ENCODE measurements at places on chromosomes 1 and 21. TPM values are rescaled to one million over a fixed set of nuclear protein-coding genes. Genes with fewer than 3 reads are reported as not detected.

DNA sequence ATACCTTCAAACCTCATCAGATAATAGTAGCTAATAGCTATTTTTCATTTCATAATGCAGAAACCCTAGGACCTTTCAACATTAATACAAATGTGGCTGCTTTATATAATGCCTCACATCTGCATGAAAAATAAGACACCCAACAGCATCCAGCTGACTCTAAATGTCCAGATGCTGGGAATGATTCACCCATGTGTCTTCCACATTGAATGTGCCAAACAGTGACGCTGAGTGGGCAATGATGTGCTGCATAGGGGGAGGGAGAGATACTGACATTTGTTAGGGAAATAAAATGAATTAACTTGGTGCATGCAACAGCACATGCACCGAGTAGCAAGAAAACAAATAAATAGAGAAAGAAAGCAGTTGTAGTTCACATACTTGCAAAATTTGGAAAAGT is 199.3 kb downstream of the DSCAM start:
- peak; percentile 19 for DNase-seq

DNA sequence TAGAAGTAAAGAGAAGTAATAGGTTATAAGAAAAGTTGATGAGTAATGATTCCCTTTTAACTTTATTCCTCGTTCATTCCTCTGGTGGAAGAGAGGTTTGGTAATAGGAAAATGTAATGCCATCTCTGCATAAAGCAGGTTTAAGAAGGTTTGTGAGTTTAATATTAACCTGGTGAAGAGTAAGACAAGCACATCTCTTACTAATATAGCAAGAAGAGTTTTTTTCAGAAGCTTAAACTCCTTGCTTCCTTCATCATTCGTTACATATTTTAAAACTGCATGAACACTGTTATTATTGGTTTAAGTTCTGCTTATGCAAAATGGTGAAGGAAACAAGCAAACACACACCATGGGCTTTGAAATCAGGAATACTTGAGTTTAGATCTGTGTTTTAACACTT is 9.2 kb upstream of the PLA2G4A start:
- DNase-seq = no peak

- no peak for DNase-seq
Measured at GRCh38 chr1:211939876-211940468, 95.4 kb downstream of the INTS7 start.

Gene IL24
- polyA plus RNA-seq = 0.12 TPM

Gene AMY2A
- polyA plus RNA-seq = not detected

DNA sequence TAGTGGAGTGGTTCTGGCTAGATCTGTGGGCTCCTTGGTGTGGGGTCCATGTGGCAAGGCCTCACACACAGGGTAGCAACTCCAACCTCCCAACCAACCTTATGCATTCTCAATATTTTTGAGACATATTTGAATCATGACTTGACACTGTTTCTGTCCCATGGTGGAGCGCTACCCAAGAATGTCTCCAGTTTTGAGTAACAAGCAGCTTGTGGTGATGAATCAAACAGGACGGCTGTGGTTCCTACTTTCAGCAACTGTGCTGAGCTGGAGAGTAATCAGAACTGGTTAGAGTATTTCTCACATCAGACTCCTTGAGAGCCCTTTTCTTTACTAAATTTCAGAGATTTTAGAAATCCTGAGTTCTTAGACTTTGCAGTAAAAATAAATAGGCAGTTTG is 3.1 kb downstream of the LCE3D start:
- no peak for DNase-seq

DNA sequence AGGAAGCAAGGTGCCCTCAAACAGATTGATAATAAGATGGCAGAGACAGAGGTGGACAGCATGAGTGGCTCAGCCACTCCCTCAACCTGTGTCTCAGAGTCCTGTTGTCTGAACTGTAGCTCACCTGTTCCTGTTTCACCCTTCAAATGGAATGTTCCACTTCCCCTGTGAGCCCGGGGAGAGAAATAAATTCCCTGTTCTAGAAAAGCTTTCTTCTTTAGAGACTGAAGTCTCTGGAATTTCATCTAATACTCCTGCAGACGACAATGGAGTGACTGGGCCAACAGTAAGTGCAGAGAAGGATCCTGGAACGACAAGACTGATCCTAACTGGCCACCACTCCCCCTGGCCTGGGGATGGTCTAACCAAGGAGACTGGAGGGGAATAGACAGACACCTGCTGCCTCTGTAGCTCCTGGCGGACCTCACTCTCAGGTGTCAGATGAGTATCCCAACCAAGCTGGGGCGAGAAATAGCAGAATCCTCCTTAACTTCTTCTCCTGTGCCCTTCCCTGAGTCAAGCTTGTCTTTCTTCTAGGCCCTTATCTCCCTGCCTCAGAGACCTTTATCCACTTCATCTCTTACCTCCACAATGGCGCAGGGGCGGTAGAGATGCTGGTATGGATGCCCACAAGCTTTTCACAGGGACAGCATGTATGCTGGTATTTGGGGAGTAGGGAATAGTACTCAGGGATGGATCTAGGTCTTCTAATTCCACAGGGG is 45.4 kb downstream of the PLEKHA6 start:
- DNase-seq = no peak

Gene CYP4X1
- 4.1 TPM for polyA plus RNA-seq

Gene ACTL8
- not detected for polyA plus RNA-seq

GRCh38 chr1:42822800-42823392 is 5.7 kb upstream of the SVBP start:
- DNase-seq = no peak

Gene C4BPB
- polyA plus RNA-seq = 0.10 TPM

Gene CYP2J2
- 93.5 TPM for polyA plus RNA-seq

DNA sequence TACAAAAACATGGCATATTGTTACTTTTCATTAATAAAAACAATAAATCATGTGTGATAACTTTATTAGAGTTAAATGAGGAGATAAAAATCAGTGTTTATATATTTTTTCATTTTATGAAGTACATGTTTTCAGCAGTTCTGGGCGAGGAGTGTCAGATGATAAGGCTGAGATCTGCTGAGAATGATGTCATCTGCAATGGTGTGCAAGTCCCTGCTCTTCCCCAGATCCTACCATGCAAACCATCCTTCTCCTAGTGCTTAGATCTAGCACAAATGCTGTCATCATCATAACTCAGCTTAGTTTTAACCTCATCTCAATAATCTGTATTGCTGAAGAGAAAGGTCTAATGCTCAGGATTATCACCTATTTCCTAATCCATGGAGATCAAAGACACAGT is 214.4 kb upstream of the DAB1 start:
- no peak for DNase-seq

DNA sequence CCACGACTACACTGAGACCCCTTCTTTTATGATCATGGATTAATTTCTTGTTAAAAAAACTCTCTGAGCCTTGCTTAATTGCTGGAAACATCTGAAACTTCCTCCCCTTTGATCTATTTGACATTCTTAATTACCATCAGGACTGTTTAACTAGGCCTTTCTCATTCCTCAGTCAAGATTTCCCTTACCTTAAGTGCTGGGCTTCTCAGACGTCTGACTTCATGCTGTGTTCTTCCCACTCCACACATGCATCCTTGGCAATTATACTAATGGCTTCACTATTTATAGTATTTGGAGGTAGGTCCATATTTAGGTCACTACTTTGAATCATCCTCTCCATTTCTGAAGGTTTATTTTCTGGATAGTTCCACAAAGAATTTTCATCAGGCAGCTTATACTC is 341.3 kb upstream of the TMPRSS15 start:
- no peak for DNase-seq

DNA sequence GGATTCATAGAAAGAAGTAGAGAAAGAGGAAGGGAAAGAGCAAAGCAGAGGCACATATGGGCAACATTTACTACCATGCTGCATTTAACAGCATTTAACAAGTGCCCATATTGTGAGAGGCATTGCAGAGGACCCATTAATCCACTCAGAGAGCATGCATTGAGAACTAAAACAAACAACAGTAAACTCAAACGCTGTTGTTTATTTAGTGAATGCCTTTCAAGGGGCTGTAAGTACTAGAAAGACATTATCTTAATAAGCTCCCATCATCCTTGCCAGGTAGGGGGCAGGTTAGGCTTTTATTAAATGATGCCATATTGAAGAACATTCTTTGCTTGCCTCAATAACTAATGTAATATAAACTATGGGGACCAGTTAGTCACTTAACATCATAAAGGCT is 254.3 kb upstream of the DAB1 start:
- no peak for DNase-seq

DNA sequence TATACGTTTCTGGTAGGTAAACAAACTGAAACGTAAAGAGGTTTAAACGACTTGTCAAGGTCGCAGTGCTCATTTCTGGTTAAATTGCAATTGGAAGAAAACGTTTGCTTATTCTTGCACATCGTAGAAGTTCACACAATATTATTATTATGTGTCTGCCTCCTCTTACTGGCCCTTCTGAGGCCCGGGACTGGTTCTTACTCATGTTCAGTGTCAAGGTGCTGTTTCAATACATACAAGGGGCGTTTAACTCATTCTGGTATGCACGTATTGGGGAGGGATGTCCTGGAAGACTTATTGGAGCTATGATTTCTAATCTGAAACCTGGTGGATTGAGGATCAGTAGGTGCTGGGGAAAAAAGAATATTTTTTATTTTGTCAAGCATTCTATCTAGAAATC is 932 bp downstream of the RPF1 start:
- DNase-seq = no peak

DNA sequence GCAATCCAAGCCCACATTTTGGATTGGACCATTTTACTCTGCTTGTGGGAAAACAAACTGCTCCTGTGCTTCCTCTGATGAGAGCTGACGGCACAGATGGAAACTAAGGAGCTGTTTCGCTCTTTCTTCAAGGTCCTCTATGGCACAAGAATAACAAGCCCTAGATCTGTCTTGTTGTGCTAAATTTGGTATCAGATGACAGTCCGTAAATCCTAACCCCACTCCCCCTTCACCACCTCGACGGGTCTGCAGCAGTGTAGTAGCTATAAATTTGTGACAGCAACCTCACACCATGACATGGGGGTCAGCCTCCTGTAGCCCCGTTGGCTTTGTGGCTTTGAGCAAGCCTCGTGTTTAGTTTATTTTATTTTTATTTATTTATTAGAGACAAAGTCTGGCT is 85.9 kb downstream of the ADSS2 start:
- DNase-seq = no peak

GRCh38 chr21:10521091-10521598 is at the start of gene TPTE:
TPTE (plus strand) TSS chr21:10521583; CDS start chr21:10538724, 17,141 bp downstream.
- DNase-seq = no peak

DNA sequence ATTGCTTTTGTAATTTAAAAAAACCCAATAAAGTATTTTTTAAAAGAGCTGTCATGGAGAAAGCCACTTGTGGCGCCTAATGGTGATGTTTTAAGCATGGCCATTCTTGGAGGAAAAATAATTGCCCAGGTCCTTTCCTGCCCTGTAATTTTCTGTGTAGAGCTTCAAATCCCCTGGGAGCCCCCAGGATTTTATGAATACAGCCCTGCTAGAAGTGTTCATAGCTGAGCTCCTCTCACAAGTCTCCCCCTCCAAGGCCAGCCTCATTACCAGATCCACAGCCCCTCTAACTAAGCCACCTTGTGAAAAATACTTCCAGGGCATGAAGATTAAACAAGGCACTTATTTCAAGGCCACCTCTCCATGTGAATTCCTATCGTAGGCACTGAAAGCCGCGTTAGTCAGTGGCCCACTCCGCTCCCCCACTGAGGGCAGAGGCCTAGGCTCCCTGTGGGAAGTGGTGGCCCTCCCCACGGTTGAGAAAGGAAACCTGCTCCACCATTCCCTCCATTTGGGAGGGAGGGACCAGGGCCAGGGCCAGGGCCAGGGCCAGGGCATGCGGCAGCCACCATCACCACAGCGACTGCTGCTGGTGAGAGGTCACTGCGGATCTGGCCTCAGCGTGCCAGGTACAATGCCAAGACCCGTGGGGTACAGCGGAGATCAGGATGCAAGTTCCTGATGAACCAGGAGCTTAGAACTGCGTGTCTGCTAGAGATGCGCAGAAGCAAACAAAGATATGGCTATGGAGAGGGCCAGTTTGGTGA is 83.1 kb downstream of the KCNN3 start:
- no peak for DNase-seq

GRCh38 chr1:66575739-66576138 is 41.8 kb downstream of the SGIP1 start:
- no peak for DNase-seq

DNA sequence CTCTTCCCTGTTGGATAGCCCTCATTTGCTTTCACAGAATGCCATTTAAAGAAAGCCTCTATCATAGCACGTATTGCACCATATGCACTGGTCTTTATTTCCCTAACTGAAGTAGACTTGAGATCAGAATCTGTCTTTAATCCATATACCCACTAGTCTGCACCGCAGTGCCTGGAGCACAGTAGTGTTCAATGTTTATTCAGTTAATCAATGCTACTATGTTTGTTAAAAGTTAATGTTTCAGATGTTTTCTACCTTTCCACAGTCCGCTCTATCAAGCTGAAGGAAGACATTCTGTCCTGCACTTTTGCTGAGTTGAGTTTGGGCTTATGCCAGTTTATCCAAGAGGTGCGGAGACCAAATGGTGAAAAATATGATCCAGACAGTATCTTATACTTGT is 139.2 kb downstream of the ZMYM4 start:
- DNase-seq = no peak

DNA sequence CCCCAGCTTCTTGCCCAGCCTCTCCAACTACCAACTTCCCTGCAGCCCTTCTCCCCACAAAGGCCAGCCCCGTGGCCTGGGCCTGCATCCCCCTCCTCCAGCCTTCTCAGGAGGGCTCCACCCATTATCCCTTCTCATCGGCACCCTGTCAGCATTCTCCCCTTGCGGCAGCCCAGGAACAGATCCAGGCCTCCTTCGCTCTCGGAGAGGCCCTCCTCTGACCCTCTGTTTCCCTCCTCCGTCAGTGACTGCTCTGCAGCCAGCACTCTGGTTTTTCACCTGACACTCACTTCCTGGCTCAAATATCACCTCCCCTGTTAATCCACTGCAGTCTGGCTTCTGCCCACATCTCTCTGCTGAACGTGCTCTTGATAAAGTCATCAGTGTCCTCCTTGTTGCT is 17.5 kb downstream of the ADGRB2 start:
- DNase-seq = no peak

DNA sequence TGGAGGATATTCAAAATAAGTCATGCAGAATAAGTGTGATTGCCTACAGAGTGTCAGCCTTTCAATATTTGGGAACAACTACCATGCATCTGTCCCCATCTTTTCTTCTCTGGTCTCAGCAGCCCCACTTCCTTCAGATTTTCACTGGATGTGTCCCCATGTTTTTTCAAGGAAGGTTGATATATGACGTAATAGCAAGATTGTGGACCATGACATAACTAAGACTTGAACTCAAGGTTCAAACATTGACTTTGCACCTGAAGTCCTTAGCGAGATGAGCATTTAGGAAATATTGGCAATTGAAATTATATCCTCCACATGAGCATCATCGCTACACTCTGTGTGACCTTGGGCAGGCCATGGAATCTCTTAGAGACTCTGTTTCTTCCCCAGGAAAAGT is 5.8 kb downstream of the NAV1 start:
- DNase-seq = no peak

Gene TCEA3
- 430 TPM for polyA plus RNA-seq

DNA sequence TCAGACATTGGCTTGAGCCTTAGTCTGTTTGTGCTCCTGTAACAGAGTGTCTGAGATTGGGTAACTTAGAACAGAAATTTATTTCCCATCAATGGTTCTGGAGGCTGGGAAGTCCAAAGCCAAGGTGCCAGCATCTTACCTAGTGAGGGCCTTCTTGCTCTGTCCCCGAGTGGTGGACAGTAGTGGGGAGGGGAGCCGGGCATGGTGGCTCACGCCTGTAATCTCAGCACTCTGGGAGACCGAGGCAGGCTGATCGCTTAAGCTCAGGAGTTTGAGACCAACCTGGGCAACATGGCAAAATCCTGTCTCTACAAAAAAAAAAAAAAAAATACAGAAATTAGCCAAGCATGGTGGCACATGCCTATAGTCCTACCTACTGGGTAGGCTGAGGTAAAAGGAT is 336.5 kb upstream of the VAMP3 start:
- DNase-seq = no peak

GRCh38 chr1:84613026-84613425 is 38.8 kb upstream of the CTBS start:
- no peak for DNase-seq
